Thoracic aorta (tissue), 2 donors: ENCODE measurements at places on chromosomes 6 and 20.

GRCh38 chr6:50846144-50846851 is 27.6 kb downstream of the TFAP2B start:
- DNase-seq = no peak

DNA sequence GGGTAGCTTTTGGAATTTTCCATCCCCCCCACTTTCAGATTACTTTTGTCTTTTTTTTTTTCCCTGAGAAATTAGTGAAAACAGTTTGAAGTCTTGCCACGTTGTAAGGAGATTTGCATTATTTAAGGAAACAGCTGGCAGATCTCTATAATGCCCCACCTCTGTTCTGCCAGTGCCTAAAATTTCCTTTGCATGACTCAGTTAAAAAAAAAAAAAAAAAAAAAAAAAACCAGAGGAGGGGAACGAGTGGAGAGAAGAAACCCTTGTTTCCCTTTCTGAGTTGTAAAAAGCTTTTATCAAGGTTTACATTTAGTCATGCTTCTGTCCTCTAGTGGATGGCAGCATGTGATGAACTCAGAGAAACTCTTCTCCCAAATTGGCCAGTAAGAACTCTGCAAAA is 33.5 kb downstream of the CARMIL1 start:
- no peak for DNase-seq

GRCh38 chr6:37628611-37629320 is 68.9 kb downstream of the MDGA1 start:
- DNase-seq = no peak

DNA sequence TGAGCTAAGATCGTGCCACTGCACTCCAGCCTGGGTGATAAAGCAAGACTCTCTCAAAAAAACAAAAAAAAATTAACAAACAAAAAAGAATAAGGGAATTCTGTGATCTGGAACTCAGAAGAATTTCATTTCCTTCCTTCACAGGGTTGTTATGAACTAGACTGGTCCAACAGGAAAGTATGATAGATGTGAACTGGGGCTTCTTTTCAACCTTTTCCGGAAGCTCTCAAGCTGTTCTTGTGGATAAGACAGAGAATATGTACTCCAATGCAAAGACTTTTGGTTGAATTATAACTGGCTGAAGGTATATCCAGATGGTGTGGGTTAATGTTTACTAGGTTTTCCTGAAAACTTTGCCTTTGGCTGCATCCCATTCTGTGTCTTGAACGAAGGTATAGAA is 5.3 kb downstream of the RNF8 start:
- no peak for DNase-seq

- no peak for DNase-seq
Observed at GRCh38 chr6:37816599-37817375, 2.7 kb upstream of the ZFAND3 start.

- no peak for DNase-seq
Observed at GRCh38 chr6:13674533-13675190, 37.0 kb downstream of the RANBP9 start.

- DNase-seq = no peak
Observed at GRCh38 chr6:45411959-45412358, 34.2 kb upstream of the SUPT3H start.

- DNase-seq = no peak
Observed at GRCh38 chr20:19714579-19714840, 43.5 kb upstream of the RIN2 start.

DNA sequence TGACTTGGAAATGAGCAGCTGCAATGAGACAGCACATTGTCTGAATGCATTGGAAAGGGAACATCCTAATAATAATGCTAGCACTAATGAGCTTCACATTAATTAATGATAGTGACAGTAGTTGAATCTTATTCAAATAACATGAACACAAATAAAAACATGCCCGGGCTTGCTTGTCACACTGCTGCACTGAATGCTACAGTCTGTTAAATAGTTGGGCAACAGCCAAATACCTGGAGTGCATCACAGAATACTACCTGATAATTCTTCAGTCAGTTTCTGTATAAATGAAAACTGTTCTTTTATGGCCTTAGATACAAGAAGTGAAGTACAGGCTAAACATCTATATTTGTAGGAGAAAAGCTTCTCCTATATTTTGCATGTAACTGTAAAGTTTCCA is 458.7 kb downstream of the RNF144B start:
- no peak for DNase-seq

DNA sequence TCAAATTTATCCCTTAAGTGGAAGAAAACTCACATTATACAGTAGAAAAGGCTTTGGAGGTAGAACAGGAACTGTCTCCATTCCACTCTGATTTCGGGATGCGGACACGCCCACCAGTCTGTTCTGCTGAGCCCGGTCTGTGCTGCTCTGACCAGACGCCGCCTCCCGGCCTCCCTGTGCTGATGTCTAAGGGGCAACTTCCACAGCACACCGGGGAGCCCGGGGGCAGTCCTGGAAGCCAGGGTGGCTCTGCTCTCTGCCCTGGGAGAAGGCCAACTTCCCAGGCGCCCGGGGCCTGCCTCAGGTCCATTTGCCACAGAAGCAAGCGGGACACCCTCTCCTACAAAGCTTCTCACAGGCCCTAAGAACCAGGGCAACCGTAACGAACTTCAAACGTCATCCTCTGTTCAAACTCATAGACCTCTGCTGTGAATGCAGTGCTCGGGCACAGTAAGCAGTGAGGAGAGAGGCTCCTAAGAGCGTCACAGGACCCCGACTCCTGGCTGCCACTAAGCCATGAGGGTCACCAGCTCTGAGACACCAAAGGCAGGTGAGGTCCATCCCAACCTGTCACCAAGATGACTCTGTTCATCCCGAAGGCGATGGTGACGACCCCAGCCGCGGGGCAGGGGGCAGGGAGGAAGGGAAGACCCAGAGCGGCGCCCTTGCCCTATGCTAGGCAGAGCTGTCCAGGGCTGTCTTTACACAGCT is 5.6 kb downstream of the TAF4 start:
- no peak for DNase-seq

DNA sequence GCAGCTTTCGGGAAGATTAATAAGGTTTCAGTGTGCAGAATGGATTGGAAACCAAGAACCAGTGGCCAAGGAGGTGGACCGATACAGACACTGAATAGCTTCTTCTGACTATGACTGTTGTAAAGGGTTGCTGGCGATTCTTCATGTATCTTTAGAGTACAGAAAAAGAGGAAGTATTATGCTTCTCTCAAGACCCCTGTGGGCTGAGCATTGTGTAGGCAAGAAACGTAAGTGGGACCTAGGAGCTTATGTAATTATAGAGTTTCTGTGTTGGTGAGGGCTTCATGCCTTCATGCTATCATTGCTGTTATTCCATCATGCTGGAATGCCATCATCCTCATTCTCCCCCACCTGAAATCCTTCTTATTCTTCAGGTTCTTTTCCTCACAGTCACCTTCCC is 105.4 kb upstream of the AKIRIN2 start:
- DNase-seq = no peak

DNA sequence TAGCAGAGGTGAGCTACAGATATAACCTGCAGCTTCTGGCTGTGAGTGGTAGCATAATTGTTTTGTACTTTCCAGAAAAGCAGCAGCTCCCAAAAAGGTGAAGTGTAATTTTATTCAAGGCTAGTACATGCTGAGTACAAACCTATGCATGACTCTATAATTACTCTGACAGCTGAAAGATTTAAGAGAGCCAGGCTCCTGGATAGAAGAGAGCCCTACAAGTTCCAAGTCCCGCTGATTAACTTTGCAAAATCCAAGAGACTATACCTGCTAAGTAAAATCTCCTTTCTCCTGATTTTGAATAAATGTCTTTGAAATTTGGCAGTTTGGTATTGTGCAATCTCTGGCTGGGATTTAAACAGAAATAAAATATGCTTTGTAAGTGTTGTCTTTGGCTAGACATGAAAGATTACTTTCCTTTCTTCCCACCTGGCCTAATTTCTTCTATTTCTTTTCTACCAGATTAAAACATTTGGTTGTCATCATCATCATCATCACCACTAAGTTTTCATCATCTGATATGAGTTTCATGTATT is 79.5 kb downstream of the CTNNBL1 start:
- DNase-seq = no peak

GRCh38 chr20:57459278-57459677 is 65.7 kb downstream of the CTCFL start:
- no peak for DNase-seq

- DNase-seq = no peak
Observed at GRCh38 chr20:49704932-49705336, 8.7 kb downstream of the B4GALT5 start.

- DNase-seq = no peak
Observed at GRCh38 chr6:22413681-22414311, 117.0 kb upstream of the PRL start.

GRCh38 chr6:102812242-102812641 is 1418.7 kb downstream of the GRIK2 start:
- DNase-seq = no peak

- no peak for DNase-seq
Observed at GRCh38 chr20:37240337-37241067, 21.1 kb downstream of the GHRH start.

GRCh38 chr6:34583461-34583860 is 27.3 kb upstream of the SPDEF start:
- DNase-seq = no peak
